ENCODE measurements at places on chromosomes 6 and 20.

DNA sequence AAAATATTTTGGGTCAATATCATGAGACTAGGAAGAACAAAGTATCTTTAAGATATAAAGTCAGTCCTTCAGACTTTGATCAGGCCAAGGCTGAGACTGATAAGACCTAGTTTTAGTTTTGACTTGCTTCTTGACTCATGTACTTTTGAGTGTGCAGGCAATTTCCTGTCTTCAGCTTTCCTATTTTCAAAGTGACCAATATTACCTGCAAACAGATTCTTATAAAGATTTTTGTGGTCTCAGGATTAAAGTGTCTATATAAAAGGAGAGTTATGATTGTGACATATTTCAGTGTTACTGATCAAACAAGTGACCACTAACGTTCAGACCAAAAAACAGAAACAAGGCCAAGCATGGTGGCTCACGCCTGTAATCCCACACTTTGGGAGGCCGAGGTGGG lies 36.0 kb upstream of the AKIRIN2 start:
- DNase-seq = no peak

- no peak for DNase-seq
Measured at GRCh38 chr20:32828029-32828680, 8.4 kb downstream of the MAPRE1 start.

DNA sequence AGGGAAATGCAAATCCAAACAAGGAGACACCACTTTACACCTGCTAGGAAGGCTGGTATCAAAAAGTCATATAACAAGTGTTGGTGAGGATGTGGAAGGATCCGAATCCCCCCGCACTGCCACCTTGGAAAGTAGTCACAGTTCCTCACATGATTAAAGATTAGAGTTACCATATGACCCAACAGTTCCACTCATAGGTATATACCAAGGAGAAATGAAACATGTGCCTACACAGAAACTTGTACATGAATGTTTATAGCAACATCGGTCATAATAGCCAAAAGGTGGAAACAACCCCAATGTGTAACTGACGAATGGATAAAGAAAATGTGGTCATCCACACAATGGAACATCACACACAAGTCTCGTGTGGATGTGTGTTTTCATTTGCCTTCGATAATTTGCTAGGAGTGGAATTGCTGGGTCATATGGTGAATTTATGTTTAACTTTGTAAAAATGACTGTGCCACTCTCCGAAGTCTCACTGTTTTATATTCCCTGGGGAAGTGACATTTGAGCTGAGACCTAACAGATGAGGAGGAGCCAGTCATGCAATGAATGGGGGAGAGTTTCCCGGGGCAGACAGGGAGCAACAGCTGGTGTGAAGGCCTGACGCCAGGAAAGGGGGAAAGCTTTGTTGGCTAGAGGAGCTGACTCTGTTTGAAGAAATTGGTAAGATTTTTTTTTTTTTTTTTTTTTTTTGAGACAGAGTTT lies 125.9 kb upstream of the MLN start:
- no peak for DNase-seq

DNA sequence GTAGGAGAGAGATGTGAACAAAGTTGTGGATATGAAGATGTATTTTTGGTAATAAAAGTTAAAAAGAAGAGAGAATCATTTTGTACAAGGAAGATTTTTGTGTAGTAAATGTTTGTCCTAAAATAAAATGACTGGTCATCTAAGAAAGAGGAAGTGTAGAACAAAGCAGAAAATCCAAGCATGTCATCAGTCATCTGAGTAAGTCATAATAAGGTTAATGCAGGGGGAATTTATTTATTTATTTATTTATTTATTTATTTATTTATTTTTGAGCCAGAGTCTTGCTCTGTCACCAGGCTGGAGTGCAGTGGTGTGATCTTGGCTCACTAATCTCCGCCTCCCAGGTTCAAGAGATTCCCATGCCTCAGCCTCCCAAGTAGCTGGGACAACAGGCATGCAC lies 15.7 kb upstream of the CGA start:
- DNase-seq = no peak

DNA sequence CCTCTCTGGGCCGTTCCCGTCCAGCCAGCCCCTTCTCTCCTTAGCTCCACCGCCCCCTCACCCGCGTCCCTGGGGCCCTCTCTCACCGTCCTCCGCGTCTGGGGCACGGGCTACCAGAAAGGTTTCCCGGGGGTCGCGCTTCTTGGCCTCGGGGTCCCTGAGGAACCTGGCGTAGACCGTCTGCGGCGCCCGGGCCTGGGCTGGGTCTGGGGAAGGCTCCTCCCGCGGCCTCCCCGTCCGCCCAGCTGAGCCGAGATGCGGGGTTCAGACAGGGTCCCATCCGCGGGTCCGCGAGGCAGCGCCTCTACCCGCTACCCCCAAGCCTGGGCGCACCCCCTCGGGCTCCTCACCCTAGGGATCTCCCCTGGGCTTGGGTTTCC lies 1.1 kb downstream of the TULP1 start:
- DNase-seq = no peak

DNA sequence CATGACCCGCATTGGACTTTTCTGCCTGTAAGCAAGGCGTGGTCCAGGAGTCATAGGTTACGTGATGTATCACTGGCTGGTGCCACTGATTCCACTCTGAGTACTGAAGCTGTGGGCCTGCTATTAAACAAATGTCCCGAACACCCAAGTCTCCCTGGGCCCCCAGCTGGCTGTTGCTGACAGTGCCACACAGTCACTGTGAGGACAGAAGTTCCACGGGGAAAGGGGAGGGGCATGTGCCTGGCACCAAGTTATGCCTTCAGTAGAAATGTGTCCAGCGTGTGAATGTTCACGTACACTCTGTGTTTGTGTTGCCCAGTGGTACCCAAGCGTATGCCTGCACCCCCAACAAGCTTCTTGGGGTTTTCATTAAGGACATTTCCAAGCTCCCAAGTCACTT lies 171.4 kb upstream of the QKI start:
- no peak for DNase-seq

- DNase-seq = no peak
Measured at GRCh38 chr6:115634887-115635286, 425.8 kb downstream of the FRK start.

DNA sequence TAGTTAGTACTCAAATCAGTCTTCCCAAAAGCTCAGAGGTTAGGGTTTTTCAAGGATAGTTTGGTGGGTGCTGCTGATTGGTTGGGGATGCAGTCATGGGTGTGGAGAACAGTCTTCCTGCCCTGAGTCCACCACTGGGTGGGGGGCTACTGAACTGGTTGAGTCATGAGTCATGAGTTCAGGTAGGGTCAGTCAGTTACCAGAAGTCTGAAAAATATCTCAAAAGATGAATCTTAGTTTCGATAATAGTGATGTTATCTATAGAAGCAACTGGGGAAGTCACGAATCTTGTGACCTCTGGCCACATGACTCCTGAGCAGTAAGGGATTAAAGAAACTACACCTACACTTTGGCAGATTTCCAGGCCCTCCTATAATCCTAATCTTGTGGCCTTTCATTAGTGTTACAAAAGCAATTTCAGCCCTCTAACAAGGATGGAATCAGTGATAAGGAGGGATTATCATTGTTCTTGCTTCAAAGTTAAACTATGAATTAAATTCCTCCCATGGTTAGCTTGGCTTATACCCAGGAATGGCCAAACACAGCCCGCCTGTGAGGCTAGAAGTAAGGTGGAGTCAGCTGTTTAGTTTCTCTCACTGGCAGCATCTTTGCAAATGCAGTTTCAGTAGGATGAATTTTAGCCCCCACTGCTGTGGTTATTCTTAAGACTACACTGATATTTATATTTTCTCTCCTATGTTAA lies 33.3 kb upstream of the NKAIN2 start:
- DNase-seq = no peak

GRCh38 chr6:20939161-20939775 lies 405.0 kb downstream of the CDKAL1 start:
- DNase-seq = no peak

- no peak for DNase-seq
Measured at GRCh38 chr20:46119547-46119946, 1.4 kb downstream of the CD40 start.

GRCh38 chr6:36347621-36348020 lies 10.9 kb upstream of the BNIP5 start:
- DNase-seq = no peak

DNA sequence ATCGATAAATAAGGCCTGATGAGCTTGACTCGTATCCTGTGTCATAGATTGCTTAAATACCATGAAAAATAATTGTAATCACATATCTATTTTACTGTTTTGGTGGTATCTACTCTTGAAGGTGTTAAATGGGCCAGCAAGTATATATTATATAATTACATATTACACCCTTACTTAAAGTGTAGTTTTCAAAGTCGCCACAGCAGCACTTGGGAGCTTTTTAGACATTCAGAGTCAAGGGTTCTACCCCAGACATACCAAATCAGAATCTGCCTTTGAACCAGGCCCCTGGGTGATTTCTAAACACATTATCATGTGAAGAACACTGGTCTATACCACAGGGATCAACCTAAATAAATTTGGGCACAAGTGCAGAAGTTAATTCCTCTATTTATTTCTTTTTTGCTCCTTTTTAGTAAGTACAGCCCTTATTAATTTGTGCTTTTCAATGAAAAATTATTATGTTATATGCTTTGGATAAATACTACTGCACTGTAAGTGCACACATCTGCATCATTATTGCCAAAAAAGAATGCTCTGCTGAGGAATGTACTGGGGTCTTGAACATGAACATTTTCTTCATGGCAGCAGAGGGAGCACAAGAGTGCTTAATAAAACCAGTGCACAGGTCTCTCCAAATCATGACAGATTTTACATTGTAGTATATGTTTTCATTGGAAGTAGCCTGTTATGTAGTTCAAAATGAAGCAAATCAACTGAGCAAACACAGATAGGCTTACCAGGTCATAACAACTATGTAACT lies 3.1 kb upstream of the ATXN1 start:
- DNase-seq = no peak

- no peak for DNase-seq
Measured at GRCh38 chr20:39052676-39053075, 90.5 kb downstream of the DHX35 start.

GRCh38 chr20:7137395-7138151 lies 370.1 kb downstream of the BMP2 start:
- DNase-seq = no peak

DNA sequence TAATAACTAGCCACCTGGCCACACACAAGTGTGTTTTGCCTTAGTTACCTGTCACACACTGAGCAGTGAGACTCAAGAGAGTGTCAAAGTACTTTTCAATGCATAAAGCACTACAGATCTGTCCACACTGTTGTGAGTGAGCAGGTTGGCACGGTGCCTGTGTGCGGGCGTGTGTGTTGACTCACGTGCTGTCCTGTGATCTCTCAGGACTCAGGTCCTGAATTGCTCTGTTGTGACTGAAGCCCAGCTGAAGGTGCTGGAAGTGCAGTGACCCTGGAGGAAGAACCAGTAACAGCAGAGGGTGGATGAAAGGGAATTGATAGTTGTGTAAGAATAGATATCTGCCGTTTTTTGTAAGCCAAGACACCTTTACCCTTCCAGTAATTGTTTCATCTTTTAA lies 18.3 kb downstream of the SLC16A10 start:
- DNase-seq = no peak

DNA sequence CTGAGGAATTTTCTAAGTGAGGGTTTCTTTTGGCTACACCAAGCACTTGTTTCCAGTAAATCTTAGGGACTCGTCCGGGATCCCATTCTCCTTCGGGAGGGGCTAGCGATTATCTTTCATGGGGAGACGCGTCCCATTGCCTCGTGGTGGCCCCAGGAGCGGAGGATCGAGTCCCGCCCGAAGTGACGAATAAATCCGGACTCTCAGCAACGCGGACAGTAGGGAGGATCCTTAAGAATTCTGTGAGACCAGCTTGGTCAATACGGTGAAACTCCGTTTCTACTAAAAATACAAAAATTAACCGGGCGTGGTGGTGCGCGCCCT lies 69.1 kb upstream of the PRSS16 start:
- DNase-seq = no peak

DNA sequence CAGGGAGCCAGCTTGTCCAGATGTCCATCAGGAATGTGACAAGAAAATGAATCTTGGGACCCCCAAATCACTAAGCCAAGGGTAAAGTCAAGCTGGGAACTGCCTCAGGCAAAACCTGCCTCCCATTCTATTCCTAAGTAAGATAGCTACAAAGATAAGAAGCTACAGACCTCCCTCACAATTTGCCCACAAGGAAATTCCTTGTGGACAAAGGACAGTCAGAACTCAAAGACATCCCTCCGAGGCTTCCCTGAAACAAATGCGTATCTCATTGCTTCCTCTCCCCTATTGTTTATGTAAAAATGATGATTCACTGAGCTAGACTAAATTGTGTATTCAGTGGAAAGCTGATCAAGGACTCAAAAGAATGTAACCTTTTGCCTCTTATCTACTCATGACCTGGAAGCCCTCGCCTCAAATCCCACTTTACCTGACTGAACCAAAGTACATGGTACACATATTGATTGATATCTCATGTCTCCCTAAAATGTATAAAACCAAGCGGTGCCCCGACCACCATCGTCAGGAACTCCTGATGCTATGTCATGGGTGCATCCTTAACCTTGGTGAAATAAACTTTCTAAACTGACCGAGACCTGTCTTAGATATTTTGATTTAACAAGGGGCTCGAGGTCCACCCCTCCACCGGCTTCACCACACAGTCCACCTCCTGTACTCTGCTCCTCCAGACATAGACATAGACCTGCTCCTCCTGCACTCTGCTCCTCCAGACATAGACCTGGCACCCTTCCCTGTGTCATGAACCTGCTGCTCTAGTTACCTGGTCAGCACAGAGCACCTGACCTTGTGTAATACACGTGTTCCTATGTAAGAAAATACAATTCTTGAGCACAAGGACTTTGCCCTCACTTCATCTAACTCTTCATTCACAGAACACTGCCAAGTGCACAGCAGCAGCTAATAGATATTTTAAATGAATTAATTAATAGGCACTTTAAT lies 81.4 kb downstream of the WDR27 start:
- no peak for DNase-seq

- no peak for DNase-seq
Measured at GRCh38 chr6:167714152-167714551, 112.6 kb upstream of the AFDN start.

- DNase-seq = no peak
Measured at GRCh38 chr6:140897349-140897748, 1235.4 kb upstream of the GJE1 start.

- DNase-seq = no peak
Measured at GRCh38 chr20:59958626-59959025, 403 bp downstream of the CDH26 start.

DNA sequence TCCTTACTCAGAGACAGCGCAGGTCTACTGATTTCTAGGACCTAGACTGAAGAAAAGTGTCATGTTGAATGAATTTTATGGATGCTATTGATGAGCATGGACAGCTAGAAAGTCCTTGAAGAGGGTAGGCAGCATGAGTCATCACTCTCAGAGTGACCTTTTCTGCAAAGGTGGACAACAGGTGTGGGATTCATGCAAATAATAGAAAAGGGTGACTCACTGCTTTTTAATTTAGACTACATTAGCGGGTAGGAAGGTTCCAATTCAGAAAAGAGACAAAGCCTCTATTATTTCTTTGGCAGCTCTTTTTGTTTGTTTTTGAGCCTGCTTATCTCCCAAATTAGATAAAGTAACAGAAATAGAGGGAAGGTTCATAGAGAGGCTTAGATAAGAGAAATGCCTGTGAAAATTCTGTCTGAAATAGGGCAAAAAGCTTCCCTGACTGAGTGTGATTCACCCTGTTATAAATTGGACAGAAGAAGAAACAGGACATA lies 191.4 kb downstream of the TENT5A start:
- no peak for DNase-seq

GRCh38 chr6:20681243-20681684 lies 147.0 kb downstream of the CDKAL1 start:
- DNase-seq = no peak

GRCh38 chr20:20888266-20888656 lies 175.8 kb upstream of the RALGAPA2 start:
- DNase-seq = no peak
